ENCODE measurements at places on chromosomes 12 and 14.
A peak's percentile ranks its signal among the peaks of the same experiment; 100 is the strongest.

DNA sequence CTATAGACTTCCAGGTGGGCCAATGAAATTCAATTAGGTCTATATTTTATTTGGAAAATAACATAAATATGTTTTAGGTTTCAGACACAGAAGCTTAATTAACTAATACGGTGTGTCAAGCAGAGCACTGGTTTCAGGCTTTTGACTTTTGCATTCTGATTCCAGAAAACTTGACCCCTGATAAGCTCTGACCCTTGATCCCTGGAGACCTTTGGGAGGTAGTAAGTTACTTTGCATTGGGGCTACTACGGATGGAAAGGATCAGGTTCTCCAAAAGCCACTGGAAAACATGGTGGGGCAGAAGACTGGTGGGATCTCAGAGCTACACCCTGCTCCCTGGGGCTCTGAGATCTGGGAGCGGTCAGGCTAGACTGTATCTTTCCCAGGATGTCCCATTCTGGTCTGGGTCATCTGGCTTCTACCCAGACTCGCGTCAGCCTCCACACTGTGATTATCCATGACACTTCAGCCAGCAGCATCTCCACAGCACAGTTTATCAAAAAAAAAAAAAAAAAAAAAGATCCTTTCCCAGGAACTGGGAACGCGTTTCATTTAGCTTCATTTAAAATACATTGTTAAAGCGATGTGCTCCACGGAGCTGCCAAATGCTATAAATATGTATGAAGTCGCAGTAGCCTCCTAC, 17.8 kb upstream of the EMP1 start:
- no peak for DNase-seq

GRCh38 chr12:122265476-122265875, 818 bp downstream of the VPS33A start:
- DNase-seq = no peak

GRCh38 chr12:89160716-89161123, 191.6 kb downstream of the DUSP6 start:
- DNase-seq = peak; percentile 78

DNA sequence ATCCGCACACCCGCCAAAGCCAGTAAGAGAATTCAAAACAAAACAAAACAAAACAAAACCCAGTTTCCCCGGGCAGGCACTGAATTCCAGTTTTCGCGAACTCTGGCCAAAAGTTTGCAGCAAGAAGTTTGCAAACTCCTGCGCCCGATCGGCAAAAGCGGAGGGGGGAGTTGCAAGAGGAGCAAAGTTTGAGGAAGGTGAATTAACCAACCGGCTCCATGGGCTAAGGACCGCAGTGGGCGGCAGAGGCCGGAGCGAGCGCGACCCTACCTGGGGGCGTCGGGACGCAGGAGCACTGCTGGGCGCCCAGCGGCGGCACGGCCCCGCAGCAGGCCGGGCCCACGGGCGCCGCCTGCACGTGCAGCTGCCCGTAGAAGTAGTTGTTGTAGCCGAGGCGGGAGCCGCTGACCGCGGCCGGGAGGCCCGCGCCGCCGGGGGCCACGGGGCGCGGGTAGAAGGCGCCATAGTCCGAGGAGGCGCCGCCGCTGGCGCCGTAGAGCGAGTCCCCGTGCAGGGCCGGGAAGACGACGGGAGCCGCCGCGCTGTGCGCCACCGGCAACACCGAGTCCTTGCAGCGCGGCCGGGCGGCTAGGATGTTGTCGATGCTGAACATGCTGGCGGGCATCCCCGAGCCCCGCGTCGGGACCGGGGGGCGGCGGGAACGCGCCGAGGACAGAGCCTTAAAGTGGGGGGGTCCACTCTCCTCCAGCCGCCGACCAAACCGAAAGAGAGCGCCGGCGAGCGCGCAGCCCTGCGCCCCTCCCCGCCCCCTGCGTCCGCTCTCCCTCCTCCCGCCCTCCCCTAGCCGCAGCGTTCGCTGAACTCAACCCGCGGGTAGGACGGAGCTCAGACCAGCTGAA, at the start of gene GSC:
Gene GSC (minus strand): TSS at position 723 of the 860 bp plus-strand sequence. CDS start 98 bp downstream, at position 625.
- peak; percentile 38 for DNase-seq

DNA sequence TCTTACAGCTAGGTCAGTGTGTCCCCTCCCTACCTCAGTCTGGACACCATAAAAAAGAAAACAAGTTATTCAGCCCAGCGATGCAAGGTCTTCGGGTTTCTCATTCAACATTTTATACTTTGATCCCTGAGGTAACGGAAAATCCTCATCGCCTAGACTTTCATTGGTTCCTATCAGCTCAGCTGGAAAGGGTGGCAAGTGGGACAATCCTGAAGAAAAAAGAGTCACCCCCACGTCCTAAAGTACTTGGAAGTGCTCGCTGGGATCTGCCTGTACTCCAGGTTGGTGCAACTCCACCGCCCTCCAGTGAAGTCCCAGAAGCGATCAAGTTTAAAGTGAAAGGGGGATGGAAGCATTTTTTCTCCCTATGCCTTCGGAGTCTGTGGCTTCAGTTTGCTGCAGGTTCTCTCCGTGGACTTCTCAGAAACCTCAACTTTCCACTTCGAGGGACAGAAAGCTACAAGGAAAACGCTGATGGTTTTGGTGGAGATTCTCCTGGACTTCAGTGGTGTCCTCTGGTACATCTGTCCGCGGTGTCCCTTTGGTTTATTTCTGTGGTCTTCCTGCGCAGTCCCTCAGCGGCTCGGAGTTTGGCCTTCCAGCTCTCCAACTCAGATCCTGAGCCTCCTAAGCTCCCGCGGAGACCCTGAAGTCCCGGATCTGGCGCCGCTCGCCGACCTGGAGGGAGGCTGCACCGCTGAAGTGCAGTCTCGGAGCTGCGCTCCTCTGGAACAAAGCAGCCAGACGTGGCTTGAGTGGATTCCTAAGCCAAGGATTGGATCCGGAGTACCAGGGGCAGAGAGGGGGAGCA, 1.8 kb upstream of the LRFN5 start:
- DNase-seq = peak; percentile 21

Measured in amniotic stem cell (primary cell).